ENCODE measurements at places on chromosomes 5 and 9. TPM values are rescaled to one million over a fixed set of nuclear protein-coding genes. Genes with fewer than 3 reads are reported as not detected.
A peak's percentile ranks its signal among the peaks of the same experiment; 100 is the strongest.

DNA sequence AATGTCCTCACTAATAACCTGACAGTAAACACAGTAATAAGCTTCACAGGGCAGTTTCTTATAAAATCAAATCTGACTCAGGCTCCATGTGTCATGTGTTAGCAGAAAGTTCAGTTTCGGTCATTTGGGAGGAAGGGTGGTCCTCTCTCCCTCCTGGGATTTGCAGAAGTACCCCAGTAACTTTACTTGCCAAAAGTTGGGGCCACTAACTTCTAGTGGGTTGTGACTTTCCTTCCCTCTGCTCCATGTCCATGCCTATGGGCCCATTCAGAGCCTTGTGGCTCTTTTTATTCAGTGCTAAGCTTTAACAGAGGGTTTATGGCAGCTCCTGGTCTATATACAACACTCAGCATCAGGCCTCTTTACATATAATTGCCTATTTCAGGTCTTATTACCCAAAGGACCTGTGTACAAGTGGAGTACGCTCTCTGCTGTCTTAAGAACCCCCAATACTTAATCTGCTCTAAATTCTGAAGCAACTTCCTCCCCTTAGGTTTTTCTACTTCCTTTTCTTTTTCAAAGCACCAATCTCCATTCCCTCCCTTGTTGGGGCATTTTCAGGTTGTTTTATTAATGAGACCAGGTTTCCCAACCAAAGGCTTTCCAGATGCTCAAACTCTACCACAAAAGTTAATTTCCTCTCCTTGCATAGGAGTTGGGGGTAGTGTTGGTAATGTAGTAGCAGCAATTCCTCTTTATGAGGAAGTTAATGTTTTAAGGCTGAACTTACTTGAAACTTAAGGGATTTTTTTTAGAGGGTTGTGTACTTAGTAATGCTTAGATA, 107.7 kb downstream of the CCDC192 start:
- no peak for DNase-seq

- no peak for DNase-seq
Measured at GRCh38 chr5:56429110-56429561, 196.0 kb upstream of the ANKRD55 start.

GRCh38 chr5:53983568-53984460, 326.6 kb downstream of the ARL15 start:
- DNase-seq: no peak

DNA sequence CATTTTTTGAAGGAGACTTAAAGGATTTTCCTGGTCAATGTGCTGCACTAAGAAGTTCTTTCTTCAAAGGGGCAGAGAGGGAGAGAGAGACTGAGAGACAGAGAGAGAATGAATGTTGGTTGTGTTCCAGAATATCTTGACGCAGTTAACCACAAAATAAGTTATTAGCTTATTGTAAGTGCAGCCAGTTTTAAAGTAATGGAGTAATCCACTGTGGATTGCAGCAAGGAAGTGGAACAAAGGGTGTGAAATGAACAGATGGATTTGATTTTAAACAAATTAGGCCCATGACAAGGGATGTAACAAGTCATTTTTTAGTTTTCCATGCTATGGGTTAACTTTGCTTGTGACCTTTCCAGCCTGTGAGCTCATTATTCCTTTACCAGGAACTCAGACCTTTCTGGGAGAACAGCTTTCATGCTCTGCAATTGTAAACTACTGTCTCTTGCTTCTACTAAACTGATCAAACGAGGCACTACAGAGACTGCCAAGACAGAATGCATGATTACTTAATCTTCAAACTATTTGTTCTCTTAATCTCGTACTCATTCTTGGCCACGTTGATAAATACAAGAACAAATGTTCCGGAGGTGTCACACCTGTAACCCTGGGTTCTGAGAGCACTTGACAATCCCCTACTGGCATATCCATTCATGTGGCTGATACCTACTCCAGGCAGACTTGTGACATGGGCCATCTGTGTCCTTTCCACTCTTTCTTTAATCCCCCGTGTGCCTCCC, 131.1 kb downstream of the TLE1 start:
- DNase-seq: peak; percentile 82

- peak; percentile 43 for DNase-seq
Measured at GRCh38 chr9:75962013-75962661, 71.7 kb downstream of the PCSK5 start.

DAB2 gene
- 93.1 TPM for polyA plus RNA-seq

- DNase-seq: no peak
Measured at GRCh38 chr5:89535411-89535810, 652.4 kb upstream of the MEF2C start.

DNA sequence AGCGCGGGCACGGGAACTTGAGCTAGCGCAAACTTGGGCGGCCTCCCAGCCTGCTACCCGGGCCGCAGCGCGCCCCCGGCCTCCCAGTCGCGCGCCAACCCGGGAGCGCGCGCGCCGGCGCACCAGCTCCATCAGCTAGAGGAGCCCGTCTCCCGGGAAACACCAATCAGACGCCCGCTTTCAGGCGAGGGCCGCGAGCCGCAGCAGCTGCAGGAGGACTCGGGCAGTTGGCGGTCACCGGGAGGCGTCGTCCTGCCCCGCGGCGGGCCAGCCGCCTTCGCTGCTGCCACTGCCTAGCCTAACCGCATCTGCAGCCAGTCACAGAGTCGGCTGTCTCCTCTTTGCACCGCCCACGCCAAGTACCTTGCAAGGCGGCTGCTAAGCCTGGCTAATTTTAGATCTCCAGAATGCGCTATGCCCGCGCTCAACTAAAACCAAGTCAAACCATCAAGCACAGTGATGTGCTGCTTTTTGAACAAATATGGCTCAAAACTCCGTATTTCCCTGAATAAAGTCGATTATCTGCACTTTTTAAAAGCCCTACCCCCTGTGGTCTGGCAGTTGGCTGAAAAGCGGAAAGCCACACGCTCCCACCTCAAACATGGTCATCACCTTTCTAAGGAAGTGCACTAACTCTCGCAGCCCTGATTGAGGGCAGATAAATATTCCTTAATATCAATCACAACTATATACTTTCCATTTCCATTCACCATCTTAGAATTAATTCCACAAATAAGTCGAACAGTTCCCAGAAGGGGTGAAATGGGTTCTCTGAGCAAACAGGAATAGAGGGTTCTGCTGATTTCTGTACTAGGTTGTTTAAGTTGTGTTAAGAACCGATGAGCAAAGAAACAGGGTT, 221.8 kb downstream of the MEF2C start:
- DNase-seq: peak; percentile 62
